HS-27A (cell line): ENCODE measurements at places on chromosomes 12 and 14.
A peak's percentile ranks its signal among the peaks of the same experiment; 100 is the strongest.

DNA sequence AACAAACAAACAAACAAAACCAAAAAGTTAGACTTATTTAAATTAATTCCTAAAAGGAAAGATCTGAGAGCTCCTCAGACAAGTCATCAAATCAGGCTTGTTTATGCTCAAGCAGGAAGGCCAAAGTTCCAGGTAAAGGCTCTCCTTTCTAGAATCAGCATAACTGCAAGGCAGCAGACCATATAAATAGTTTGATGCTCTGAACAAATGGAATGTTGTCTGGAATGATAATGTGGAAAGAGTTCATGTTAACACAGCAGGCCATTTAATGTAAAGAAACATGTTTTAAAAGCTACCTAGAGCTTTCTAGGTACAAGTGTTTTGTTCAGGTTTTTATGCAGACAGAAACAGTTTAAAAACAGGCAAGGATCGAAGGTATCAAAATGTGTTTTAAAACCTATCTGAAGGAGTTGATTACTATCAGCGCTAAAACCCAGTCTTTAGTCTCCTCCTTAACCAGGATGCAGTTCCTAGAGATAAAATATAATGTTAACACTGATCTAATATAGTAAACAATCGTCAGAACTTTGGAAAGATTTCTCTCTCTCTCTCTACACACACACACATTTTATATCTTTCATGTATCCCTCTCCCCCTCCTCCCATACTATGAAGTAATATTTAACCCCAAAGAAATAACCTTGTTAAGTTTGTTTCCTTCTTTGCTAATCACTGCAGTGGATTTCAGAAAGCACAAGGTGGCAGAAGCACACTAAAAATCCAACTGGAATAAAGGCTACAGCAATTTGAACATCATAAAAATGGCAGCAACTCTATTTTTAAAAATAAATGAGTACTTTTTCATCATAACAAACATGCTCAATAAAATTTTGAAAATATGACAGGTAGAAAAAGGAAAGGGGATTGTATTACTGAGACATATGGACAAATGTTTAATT is 135.5 kb downstream of the PAWR start:
- no peak for DNase-seq

DNA sequence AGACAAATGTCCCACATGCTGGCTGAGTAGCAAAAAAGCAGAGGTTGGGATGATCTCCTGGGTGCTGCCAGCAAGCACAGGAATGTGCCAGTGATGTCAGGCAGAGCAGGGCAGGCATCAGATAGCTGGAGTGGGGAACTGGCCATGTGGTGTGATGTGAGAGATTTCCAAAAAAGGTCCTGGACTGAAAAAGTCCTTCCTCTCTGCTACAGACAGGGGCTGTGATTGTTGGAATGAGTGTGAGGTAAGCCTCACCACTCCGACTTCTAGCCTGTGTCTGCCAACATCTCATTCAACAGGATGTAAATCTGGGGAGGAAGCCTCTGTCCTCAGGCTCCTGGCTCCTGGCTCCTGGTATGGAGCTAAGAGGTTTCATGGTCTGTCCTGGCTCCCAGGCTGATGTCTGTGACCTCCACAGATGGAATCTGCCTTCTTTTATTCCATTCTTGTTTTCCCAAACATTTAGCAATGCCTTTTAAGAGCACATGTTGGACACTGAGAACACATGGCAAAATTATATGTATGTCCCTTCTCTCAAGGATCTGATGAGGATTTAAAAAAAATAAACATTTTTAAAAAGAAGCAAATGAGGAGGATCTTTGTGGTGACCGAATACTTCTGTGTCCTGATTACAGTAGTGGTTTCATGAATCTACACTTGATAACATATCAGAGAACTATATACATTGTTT is 50.1 kb upstream of the STK38L start:
- peak; percentile 74 for DNase-seq

DNA sequence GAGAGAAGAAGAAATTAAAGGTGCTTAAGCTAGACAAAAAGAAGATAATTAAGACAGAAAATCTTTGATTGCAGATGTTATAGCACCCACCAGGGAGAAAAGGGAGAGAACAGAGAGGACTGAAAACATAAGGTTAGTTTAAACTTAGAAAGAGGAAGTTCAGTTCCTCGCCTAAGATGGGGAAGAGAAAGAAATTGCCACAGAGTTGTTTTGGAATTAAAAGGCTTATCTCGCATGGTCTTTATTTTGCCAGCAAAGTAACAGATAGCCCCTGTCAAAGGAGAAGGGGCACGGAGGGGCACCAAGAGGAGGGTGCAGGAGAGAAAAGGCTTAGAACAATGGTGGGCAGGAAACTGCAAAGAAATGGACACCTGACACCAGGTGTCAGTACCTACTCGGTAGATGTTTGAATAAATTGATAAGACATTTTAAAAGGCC is 17.8 kb upstream of the OXA1L start:
- no peak for DNase-seq

DNA sequence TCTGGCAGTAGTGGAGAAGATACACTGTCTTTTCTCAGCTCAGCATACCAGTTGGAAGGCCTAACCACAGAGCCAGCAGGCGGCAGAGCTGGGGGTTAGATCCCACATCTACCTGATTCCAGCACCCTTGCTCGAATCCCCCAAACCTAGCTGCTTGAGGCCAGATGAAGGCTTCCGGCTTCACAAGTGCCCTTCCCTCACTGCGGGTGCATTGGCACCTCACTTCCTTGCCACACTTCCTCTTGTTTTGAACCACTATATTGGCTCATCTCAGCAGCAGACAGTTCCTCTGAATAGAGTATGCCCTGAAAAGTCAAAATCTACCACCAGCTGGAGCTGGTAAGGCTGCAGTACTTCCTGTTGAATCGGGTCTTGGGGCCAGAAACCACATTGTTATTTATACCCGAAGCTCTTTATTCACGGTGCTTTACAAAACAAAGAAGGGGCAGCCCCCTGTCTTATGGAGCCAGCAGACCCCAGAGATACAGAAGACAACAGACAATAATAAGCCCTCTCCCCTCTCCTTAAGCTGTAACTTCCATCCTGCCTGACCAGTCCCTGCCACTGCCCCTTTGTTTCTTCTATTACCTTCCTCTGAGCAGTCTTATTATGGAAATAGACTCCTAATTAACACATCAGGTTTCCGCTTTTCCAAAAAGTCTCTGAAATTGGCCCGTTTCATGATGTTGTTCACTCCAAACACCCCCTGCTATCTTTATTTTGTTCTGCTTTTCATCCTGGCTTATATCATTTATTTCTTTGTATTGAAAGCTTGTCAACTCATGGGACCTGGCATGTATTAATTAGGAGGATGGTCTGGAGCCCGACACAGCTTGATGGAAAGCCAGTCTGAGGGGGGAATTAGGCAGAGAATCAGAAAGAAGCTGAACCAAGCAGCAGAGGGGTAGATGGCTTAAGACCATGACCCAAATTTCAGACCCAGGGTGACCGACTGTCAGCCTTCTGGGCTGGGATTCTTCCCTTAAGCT is 233.5 kb downstream of the EFCAB11 start:
- DNase-seq = no peak

GRCh38 chr14:23209651-23210423 is 26.4 kb upstream of the SLC7A8 start:
- no peak for DNase-seq

GRCh38 chr14:71143381-71144290 is 236.4 kb downstream of the PCNX1 start:
- peak; percentile 27 for DNase-seq

DNA sequence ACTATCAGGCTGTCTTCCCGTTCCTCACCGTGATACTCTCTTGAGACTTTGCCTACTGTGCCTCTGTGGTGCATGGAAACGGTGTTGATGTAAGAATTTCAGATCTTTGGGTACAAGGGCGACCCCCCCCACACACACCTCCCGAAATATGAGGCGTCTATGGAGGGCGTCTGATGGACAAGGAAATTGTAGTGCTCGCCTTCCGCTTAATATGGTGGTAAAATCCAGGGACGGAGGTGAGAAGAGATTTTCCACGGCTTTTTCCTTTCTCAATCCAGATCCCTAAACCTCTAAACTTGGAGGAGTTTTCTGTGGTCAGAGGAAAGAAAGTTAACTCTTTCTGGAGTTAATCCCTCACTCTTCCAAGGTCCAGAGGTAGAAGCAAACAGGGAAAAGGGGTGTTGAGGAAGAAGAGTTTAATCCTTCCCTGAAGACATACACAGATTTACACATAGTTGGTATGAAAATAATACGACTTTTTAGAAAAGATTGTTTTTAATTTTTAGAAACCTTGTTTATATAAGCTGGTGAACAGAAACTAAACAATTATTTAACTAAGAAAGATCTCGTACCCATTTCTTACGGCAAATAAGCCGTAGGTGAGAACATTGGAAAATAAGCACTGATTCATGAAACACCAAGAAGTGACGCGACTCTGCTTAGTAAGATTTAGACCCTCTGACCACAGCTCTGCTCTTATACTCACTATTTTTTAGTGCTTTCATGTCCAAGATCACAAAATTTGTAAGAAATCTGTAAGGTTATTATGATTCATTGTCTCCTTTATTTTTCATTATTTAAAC is 23.1 kb upstream of the RNASE12 start:
- no peak for DNase-seq

GRCh38 chr12:78914859-78915331 is 50.3 kb downstream of the SYT1 start:
- DNase-seq = no peak

DNA sequence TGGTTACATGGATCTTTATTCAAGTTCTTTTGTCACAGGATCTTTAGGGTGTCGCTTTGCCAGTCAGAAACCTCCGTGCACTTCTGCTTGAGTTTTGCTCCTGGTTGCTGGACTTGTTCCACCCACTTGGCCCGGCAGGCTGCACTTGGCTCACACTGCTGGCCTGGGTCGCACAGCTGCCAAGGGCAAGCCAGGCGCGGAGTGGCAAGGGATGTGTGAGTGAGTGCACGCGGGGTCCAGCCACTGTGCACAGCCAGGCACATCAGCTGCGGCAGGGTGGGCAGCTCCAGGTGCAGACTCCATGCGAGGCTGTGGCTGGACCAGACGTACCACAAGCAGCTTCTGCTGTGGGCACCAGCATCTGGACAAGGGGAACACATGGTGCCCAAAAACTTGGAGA is 76.6 kb downstream of the DERA start:
- no peak for DNase-seq

DNA sequence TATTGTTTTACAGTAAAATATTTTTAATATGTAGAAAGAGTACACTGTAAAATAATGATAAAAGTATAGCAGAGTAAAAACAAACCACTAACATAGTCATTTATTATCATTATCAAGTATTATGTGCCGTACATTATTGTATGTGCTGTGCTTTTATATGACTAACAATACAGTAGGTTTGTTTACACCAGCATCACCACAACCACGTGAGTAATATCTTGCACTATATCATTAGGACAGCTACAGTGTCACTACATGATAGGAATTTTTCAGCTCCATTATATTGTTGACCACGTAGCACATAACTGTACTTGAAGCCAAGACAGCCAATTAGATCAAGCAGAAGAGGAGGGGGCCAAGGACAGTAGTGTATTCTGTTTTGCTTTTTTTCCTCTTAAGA is 415.4 kb downstream of the RAD51B start:
- DNase-seq = no peak

GRCh38 chr14:93954900-93955849 is 21.2 kb downstream of the ASB2 start:
- no peak for DNase-seq

- no peak for DNase-seq
These were observed 5.3 kb upstream of the SERPINA5 start for GRCh38 chr14:94575730-94576585.

DNA sequence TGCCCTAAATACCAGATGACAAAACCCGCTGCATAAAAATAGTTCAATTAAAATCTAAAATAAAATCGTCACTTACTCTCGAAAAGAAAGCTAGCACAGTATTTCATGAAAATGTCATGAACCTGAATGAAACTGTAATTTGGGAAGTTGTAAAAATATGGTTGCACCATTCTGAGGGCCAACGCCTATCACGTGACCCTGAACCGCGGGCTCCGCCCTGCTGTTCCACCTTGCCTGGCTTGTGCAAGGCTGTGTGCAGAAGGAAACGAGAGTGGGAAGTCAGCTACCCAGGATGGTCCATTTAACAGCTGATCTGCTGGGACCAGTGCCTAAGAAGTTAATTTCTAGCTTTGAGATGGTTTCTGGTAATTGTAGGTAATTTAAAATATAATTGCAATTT is 91.7 kb upstream of the BMP4 start:
- no peak for DNase-seq

DNA sequence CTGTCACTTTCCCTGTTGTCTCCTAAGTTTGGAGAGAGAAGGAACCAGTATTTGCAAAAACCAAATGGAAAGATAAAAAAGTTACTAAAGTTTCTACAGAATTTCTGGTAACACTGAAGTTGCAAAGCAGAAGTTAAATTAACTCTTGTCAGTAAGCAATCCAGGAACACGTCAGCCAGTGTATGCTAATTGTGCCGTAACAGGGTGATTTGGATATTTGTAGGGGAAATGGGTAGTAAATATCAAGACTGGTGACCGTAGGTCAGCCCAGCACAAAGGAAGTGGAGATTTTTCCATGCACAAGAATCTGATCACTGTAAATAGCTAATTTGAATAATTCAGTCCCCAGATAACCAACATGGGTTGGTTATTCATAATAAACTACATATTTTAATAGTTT is 2.3 kb downstream of the CDKN1B start:
- no peak for DNase-seq

- no peak for DNase-seq
These were observed 15.3 kb downstream of the TNFAIP2 start for GRCh38 chr14:103138301-103139131.

DNA sequence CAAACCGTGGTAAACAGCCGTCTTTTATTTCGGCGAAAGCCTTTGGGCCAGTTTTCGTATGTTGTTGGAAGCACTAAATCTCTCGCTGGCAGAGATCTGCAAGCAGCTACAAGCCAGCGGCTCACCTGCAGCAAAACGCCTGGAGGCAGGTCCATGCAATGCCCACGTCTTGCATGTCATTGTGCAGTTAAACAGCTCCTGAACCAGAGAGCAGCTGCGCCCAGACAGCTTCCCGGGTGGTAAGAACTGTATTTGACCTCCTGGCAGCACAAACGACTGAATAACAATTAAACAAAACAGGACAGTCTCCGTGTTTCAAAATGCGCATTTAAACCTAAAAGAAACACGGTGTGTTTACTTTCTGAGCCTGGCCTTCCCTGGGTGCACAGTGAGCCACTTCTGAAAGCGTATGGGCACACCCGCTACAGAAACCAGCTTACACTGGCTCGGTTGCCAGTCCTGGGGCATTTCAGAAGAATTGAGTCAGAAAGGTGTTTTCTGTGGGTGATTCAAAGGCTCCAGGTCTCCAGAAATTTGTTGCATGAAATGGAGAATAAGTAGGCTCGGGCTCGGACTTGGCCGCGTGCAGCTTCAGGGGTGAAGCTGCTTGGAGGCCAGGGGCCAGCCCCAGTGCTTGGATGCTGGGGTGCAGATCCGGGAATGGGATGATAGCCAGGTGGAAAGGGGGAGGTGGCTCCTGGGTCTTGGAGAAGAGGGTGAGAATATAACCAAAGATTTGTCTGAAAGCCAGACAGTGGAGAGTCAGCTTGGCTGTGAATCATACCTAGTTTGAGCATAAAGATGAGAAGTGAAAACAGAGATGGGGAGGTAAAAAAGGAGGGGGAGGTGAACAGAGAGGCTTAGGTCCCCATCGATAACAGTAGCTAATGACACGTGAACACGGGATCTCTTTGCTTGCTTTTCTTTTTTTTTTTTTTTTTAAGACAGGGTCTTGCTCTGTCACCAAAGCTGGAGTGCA is 24.9 kb upstream of the FZD10 start:
- DNase-seq = no peak
